ENCODE measurements at places on chromosomes 7 and 10.

GRCh38 chr7:82676777-82677463 is 233.3 kb upstream of the CACNA2D1 start:
- no peak for DNase-seq

DNA sequence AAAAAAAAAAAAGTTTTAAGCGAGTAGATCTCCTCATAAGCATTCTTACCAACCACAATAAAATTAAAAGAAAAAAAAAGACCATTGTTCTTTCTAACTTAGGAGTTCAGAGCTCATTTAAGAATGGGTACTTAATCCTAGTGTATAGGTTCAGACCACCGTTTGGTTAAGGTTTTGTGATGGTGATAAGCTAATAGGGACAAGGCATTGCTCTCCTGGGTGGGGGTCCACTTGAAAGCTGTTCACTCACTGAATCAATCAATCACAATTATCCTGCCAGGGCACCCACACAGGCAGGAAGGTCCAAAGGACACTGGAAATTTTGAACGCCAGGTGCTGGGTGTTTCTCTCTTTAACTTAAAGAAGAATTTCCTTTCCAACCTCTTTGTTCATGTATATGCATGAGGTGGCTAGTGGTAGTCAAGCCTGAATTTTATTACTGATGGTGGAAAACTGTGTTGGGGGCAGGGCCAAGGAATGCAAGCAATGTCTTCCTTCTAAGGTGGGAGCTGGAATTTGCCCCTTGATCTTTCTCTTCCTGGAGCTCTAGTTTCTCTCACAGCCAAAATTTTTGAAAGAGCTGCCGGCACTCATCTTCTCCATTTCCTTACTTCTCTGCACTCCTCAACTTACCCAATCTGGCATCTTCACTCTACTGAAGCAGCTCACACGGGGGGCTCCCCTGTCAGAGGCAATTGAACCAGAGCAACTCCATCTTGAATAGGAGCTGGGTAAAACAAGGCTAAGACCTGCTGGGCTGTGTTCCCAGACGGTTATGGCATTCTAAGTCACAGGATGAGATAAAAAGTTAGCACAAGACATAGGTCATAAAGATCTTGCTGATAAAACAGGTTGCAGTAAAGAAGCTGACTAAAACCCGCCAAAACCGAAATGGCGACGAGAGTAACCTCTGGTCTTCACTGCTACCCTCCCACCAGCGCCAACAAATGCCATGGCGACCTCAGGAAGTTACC is 7.5 kb upstream of the FAM131B start:
- DNase-seq = no peak

DNA sequence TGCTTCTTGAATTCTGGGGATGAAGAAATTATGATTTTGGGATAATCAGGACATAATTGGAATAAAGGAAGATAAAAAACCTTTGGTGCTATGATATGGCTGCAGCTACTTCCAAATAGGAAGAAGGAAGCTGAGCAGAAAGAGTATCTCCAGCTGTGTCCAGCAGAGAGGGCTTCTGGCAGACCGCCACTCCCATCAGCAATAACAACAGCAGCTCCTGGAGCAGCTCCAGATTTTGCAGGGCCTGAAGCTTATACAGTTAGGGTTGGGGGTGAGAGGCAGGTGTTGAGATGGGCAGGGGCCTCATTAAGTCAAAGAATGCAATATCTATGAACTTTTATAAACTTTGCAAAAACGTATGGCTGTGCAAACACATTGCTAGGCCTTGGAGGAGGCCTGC is 62.3 kb downstream of the C10orf120 start:
- DNase-seq = no peak

DNA sequence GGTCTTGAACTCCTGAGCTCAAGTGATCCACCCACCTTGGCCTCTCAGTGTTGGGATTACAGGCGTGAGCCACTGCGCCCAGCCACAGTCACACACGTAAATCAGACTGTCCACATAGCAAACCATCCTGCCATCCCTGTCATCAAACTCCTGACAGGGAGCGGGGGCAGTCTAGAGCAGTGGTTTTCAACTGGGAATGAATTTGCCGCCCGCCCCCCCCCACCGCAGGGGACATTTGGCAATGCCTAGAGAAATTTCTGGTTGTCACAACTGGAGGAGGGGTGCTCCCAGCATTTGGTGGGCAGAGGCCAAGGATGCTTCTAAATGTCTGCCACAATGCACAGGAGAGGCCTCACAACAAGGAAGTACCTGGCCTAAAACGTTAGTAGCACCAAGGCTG is 24.1 kb downstream of the CAMK2G start:
- no peak for DNase-seq
